ENCODE measurements at places on chromosomes 3 and 15.

DNA sequence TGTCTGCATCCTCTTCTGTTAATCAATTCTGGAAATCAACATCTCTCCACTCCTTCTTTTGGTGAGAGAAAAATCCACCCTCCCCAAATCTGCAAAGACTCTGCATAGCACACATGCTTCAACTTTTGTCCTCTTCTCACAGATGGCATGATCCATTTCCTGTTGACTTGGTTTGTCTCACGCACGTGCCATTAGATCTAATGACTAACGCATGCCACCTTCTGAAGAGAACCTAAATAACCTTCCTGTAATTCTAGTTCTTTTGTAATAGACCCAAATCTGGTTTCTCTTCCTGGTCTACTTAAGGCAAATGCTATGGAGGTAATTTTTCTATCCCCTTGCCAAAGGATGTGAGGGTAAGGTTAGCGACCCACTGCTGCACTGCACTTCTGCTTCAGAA is 51.0 kb upstream of the ATOSA start:
- no peak for DNase-seq

- no peak for DNase-seq
Measured at GRCh38 chr3:24017305-24017704, 72.2 kb downstream of the NR1D2 start.

- no peak for DNase-seq
Measured at GRCh38 chr3:186315581-186316354, 46.3 kb downstream of the DGKG start.

DNA sequence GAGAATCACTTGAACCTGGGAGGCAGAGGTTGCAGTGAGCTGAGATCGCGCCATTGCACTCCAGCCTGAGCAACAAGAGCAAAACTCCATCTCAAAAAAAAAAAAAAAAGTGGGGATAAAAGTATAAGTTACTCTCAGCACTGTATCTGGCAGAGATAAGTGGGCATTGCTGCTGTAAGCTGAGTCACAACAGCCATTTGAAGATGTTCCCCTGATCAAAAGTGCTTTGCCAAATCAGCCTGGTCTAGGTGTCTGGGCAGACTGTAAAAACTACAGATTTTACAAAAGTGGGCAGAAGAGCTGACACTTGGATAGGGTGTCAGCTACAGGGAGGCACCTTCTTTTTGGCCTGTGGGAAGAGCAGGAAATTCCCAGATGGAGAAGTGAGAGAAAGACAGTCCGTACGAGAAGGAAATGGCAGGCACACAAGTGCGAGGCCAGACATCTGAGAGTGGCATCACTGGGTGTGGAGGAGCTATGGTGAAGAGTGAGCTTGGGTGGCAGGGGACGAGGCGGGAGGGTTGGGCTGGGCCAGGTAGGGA is 78.5 kb downstream of the TRAK1 start:
- DNase-seq: no peak

DNA sequence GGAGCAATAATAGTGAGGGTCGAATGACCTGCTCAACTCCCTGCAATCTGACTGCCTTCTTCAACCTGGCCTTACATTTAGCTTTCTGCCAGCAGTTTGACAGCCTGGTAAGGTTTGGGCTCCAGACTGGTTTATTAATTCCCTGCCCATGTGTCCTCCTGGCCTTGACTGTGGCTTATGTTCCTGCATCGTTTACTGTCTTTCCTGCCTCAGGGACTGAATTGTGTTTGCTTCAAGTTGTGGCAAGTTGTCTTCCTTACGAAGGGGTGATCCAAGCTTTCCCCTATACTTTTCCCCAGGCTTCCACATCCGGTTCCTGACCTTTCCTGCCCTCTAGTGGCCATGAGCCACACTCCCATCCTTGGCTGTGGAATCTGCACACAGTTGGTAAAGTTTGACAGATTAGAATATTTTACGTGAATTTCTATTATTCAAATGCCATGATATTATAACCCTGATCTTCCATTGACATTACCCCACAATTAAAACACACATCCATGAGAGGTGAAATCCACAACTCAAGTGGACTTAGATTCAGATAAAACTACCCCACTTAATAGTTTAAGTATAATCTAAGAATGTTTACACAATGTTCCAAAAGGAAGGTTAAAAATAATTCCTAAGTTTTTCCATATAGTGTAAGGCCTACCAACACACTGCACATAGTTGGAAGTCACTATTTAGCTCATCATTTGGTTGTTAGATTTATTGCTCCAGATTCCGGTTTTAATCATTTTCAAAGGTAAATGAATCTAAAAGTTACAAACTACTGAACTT is 95.7 kb downstream of the NEDD4 start:
- DNase-seq: no peak

- DNase-seq: no peak
Measured at GRCh38 chr3:139318431-139318816, 25.4 kb upstream of the MRPS22 start.

GRCh38 chr15:75193976-75194375 is 7.7 kb upstream of the C15orf39 start:
- DNase-seq: no peak

DNA sequence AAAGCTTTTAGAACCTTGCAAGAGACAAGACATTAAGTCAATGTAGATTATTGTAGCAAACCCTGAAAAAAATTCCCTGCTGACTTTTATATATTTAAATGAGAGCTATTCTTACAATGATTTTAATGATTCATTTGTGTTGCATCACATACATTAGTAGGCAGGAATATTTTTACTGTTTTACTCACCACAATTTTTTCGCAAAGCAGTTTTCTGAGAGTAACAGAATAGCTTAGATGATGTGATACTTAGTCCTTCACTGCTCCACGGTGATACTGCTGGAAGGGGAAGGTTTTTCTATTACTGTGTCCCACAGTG is 43.9 kb upstream of the CLRN1 start:
- DNase-seq: no peak

DNA sequence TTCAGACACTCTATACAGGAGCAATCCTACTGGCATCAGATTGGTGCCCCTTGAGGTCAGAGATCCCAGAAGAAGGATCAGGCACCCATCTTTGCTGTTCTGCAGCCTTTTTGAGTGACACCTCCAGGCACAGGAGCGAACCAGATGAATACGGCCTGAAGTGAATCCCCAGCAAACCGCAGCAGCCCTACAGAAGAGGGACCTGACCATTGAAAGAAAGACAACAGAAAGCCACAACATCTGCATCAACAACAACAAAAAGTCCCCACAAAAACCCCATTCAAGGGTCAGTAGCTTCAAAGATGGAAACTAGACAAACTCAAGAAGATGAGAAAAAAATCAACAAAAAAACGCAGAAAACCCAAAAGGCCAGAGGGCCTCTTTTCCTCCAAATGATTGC is 130.4 kb downstream of the PPM1L start:
- DNase-seq: no peak

DNA sequence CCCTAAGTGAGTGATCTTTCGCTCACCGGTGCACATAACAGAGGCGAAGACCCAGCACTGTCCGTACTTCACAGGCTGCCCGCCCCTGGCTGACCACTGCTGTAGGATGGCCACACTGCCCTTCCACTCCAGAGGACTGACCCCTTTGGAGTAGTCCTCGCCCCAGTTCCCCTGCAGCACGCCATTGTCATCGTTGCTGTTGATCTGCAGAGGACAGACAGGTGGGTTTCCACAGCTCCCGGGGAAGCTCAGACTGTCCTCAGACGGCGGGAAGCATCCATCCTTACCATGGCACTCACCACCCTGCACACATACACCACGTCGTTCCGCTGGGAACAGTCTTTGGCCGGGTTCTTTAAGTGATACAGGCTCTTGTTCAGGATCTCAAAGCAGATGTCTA is 20.5 kb upstream of the TGM5 start:
- DNase-seq: no peak

DNA sequence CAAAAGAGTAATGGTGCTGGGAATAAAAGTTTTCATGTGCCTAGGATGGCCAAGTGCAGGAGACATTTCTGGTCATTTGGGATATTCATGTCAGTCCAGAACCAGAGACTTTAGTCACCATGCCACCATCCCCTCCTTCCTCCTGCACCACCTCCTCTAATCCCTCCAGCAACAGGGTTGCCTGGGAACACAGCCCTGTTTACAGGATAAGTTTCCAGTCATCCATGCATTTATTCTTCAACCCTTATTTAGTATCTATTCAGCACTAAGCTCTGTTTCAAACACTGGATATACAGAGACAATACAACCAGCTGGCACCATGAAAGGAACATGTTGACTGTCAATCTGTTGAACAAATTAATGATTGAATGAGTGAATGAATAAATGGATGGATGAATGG is 211.7 kb downstream of the CLSTN2 start:
- no peak for DNase-seq

DNA sequence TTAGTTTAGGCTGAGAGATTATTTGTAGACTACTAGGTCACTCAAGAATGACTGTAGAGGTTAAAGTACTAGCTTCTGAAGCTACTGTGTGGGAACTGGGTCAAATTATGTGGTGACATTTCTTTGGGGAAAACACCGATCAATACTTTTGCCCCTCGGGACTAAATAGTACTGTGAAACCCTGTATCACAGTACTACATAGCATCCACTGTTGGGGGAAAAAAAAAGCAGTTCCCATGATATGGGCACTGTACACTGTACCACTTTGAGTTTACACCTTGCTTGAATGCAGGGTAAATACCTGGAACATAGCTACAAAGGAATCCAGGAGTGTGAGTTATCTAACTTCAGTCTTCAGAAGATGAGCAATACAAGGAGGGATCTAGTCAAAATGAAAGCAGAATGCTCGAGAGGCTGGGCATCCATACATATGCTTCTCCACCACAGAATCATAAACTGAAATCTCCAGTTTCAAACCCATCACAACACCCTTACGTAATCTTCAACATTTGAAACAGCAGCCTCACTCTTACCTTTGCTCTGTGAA is 311.4 kb downstream of the UNC13C start:
- no peak for DNase-seq

DNA sequence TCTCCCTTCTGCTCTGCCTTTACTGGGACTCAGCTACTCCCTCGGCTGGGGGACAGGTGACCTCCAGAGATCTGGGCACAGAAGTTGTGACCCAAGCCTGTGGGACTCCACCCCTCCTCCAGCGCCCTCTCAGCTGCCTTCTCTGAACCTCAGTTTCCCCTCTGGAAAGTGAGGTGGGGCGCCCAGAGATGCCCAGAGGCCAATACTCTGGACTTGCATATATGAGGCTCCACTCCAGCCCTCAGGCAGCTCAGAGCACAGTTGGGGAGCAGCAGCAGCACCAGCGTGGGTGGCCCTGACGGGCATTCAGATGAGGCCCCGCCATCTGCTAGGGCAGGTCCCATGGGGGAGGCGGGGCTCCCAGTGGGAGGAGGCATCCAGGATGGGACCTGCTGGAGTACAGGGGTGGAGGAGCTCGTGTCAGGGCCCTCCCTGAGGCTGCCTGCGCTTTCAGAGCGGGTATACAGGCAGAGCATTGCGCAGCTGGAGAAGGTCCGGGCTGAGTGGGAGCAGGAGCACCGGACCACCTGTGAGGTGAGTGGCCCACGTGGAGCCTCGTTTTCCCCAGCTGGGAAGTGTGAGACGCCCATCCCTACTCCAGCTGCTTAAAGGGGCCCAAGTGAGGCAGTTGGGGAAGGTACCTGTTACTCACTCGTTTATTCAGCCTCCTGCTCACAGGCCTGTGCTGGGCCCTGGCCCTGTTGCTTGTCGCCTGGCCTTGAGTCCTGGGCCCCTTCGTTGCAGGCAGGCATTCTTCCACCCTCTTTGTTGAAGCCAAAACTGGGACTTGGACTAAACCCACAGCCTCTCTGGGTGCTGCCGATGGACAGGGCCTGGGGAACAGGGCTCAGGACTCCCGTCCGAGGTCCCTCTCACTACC is 35.4 kb downstream of the PSTPIP1 start:
- DNase-seq: no peak

Data from stimulated activated CD8-positive, alpha-beta memory T cell treated with anti-CD3 and anti-CD28 coated beads, Interleukin-4, amount 100 ng/mL, for 4 hours (primary cell).